Bladder microvascular endothelial cell (primary cell): ENCODE measurements at places on chromosomes 6 and 20. TPM values are rescaled to one million over a fixed set of nuclear protein-coding genes. Genes with fewer than 3 reads are reported as not detected.

The SLC22A3 gene
- total RNA-seq: not detected in 2 replicates

The SCGN gene
- total RNA-seq: not detected in 2 replicates

The SEMG1 gene
- not detected in 2 replicates for total RNA-seq

The ANKEF1 gene
- total RNA-seq: 1.4 and 2.3 TPM in 2 replicates
